ENCODE measurements at places on chromosomes 3 and 15. TPM values are rescaled to one million over a fixed set of nuclear protein-coding genes. Genes with fewer than 3 reads are reported as not detected.

- no peak overlapping the region for H3K4me3 ChIP-seq
- no peaks in the 10 kb centered on the region for H3K36me3 ChIP-seq
- H3K27me3 ChIP-seq, result no peaks in the 10 kb centered on the region
These were observed 11.2 kb downstream of the MYD88 start for GRCh38 chr3:38149708-38150107.

GRCh38 chr3:71659864-71660591 lies 65.2 kb downstream of the EIF4E3 start:
- peaks cover 7% of the 10 kb centered on the region for H3K4me1 ChIP-seq
- DNase-seq, result no peak
- H3K4me3 ChIP-seq, result no peak overlapping the region
- H3K27ac ChIP-seq, result no peak overlapping the region
- H3K27me3 ChIP-seq, result no peaks in the 10 kb centered on the region
- H3K36me3 ChIP-seq, result no peaks in the 10 kb centered on the region

GRCh38 chr15:59406446-59406845 lies 31.5 kb upstream of the FAM81A start:
- no peaks in the 10 kb centered on the region for H3K27me3 ChIP-seq
- no peak for DNase-seq
- no peaks in the 10 kb centered on the region for H3K4me1 ChIP-seq
- no peak overlapping the region for H3K4me3 ChIP-seq
- no peak overlapping the region for H3K27ac ChIP-seq

- H3K27me3 ChIP-seq, result no peaks in the 10 kb centered on the region
- H3K27ac ChIP-seq, result no peak overlapping the region
- no peaks in the 10 kb centered on the region for H3K4me1 ChIP-seq
- H3K36me3 ChIP-seq, result no peaks in the 10 kb centered on the region
- DNase-seq, result no peak
These were observed 166.6 kb downstream of the SATB1 start for GRCh38 chr3:18258492-18258891.

GRCh38 chr15:37094333-37094914 lies 5.9 kb downstream of the MEIS2 start:
- H3K4me3 ChIP-seq, result peak overlapping the region; percentile 10
- H3K27ac ChIP-seq, result peak overlapping the region; percentile 7
- H3K4me1 ChIP-seq, result peaks cover 41% of the 10 kb centered on the region
- DNase-seq, result no peak

- DNase-seq, result no peak
- peaks cover under 1% of the 10 kb centered on the region for H3K4me1 ChIP-seq
- no peak overlapping the region for H3K4me3 ChIP-seq
- H3K27ac ChIP-seq, result no peak overlapping the region
These were observed 68.7 kb upstream of the RNF7 start for GRCh38 chr3:141669434-141669833.

GRCh38 chr3:126977821-126978220 lies 5.1 kb upstream of the PLXNA1 start:
- H3K27me3 ChIP-seq, result peaks cover 12% of the 10 kb centered on the region
- H3K4me1 ChIP-seq, result no peaks in the 10 kb centered on the region
- no peaks in the 10 kb centered on the region for H3K36me3 ChIP-seq
- H3K4me3 ChIP-seq, result no peak overlapping the region
- no peak for DNase-seq
- H3K27ac ChIP-seq, result no peak overlapping the region

DNA sequence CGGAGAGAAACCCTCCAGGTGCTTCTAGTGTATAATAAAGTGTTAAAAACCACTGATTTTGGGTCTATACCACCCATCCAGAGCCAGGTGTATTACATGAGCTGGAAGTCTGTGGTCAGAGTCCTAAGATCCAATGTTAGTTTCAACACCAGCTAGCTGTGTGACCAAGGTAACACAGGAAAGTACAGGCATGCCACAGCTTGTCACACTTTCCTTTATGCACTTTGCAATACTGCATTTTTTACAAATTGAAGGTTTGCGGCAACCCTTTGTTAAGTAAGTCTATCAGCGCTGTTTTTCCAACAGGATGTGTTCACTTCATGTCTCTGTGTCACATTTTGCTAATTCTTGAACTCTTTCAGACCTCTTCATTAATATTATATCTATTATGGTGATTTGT lies 201.3 kb upstream of the PRICKLE2 start:
- no peak overlapping the region for H3K27ac ChIP-seq
- H3K36me3 ChIP-seq, result peaks cover 3% of the 10 kb centered on the region
- DNase-seq, result no peak
- H3K27me3 ChIP-seq, result no peaks in the 10 kb centered on the region
- peaks cover 18% of the 10 kb centered on the region for H3K4me1 ChIP-seq
- no peak overlapping the region for H3K4me3 ChIP-seq

DNA sequence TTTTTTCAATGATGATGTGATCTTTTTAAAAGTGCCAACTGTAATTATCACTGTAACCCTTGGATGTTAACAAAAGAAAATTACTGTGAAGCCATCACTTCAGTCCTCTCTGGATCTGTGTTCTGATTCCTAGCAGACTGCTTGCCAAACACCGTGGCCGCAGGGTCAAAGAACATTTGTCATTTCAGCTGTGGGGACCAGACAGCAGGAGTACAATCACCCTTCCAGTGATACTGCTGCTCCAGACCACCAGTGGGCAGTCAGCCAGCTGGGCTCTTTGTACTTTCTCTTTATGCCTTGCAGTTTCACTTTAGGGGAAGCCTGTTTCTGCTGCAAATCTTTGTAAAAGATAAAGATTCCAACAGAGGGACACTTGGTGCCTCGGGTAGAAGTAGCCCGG lies 770.0 kb downstream of the GRM7 start:
- H3K36me3 ChIP-seq, result no peaks in the 10 kb centered on the region
- H3K27ac ChIP-seq, result no peak overlapping the region
- H3K4me1 ChIP-seq, result no peaks in the 10 kb centered on the region
- H3K4me3 ChIP-seq, result no peak overlapping the region

- no peak overlapping the region for H3K27ac ChIP-seq
- no peak overlapping the region for H3K4me3 ChIP-seq
- H3K27me3 ChIP-seq, result no peaks in the 10 kb centered on the region
These were observed 209.7 kb downstream of the NR1D2 start for GRCh38 chr3:24154781-24155180.

- H3K4me3 ChIP-seq, result peak overlapping the region; percentile 81
- no peaks in the 10 kb centered on the region for H3K4me1 ChIP-seq
- H3K27me3 ChIP-seq, result no peaks in the 10 kb centered on the region
- no peaks in the 10 kb centered on the region for H3K36me3 ChIP-seq
- H3K27ac ChIP-seq, result peak overlapping the region; percentile 93
These were observed 708 bp downstream of the SEC22A start for GRCh38 chr3:123202451-123202850.

- peaks cover 17% of the 10 kb centered on the region for H3K4me1 ChIP-seq
- no peaks in the 10 kb centered on the region for H3K36me3 ChIP-seq
- DNase-seq, result no peak
These were observed 34.6 kb downstream of the CD200R1L start for GRCh38 chr3:112811917-112812660.

- H3K27ac ChIP-seq, result no peak overlapping the region
- no peak overlapping the region for H3K4me3 ChIP-seq
- H3K36me3 ChIP-seq, result no peaks in the 10 kb centered on the region
- H3K4me1 ChIP-seq, result no peaks in the 10 kb centered on the region
These were observed 247.8 kb downstream of the RPLP1 start for GRCh38 chr15:69700380-69700779.

- H3K4me3 ChIP-seq, result no peak overlapping the region
- peaks cover 1% of the 10 kb centered on the region for H3K4me1 ChIP-seq
- no peak overlapping the region for H3K27ac ChIP-seq
- DNase-seq, result no peak
- no peaks in the 10 kb centered on the region for H3K27me3 ChIP-seq
These were observed 162.3 kb upstream of the TMC3 start for GRCh38 chr15:81536356-81536755.

- no peaks in the 10 kb centered on the region for H3K4me1 ChIP-seq
- no peaks in the 10 kb centered on the region for H3K27me3 ChIP-seq
- H3K27ac ChIP-seq, result no peak overlapping the region
- no peaks in the 10 kb centered on the region for H3K36me3 ChIP-seq
These were observed 56.1 kb upstream of the PIAS1 start for GRCh38 chr15:67997996-67998395.

DNA sequence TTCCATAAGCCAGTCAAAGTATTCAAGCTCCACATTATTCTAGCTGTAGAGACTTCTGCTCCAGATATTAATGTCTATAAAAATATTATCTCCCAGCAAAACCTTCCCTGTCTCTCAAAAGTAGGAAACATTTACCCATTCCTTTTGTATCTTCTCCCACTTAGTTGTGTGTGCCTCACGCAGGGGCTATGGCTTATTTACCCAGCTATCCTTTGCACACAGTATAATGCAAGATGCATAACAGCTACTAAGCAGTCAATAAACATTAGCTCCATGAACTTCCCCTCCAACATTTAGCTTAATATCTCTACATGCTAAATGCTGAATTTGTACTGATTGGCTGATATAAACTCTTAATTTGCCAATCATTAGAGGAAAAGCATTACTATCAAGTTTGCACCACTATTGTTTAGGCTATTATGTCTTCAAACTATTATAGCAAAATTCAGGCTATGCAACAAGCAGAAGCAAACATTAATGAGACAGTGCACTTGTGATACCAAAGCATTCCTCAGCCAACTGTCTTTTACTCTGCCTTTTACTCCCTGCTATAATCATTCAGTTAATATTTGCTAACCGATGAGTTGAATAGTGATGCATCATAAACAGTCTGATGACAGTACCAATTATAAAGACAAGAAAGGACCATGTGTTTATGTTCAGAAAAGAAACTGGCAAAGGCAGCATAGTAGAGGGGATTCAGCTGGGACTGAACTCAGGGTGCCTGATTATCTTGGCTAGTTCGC lies 81.2 kb downstream of the PLCH1 start:
- no peak for DNase-seq
- H3K36me3 ChIP-seq, result no peaks in the 10 kb centered on the region
- no peak overlapping the region for H3K4me3 ChIP-seq
- H3K27me3 ChIP-seq, result no peaks in the 10 kb centered on the region
- no peaks in the 10 kb centered on the region for H3K4me1 ChIP-seq

The CAMK1 gene
- 35.0 TPM for total RNA-seq

The ITIH1 gene
- 0.11 TPM for total RNA-seq

The PLS1 gene
- total RNA-seq, result 24.0 TPM

The DPPA2 gene
- total RNA-seq, result not detected
